ENCODE measurements at places on chromosomes 2 and 18. TPM values are rescaled to one million over a fixed set of nuclear protein-coding genes. Genes with fewer than 3 reads are reported as not detected.

BOLL gene
- total RNA-seq = not detected

SPEG gene
- total RNA-seq = 13.9 TPM

SP140 gene
- 2.0 TPM for total RNA-seq

BCL11A gene
- total RNA-seq = not detected

GKN2 gene
- not detected for total RNA-seq

ICA1L gene
- total RNA-seq = 1.1 TPM

CHRNG gene
- total RNA-seq = not detected

CAPG gene
- total RNA-seq = 78.8 TPM

DOCK10 gene
- 25.3 TPM for total RNA-seq

CD8A gene
- not detected for total RNA-seq

SCN3A gene
- 0.39 TPM for total RNA-seq

ATP8B1 gene
- total RNA-seq = 39.5 TPM

CAD gene
- total RNA-seq = 12.6 TPM

CASP10 gene
- total RNA-seq = 7.9 TPM

ITGA6 gene
- 47.7 TPM for total RNA-seq

DNA sequence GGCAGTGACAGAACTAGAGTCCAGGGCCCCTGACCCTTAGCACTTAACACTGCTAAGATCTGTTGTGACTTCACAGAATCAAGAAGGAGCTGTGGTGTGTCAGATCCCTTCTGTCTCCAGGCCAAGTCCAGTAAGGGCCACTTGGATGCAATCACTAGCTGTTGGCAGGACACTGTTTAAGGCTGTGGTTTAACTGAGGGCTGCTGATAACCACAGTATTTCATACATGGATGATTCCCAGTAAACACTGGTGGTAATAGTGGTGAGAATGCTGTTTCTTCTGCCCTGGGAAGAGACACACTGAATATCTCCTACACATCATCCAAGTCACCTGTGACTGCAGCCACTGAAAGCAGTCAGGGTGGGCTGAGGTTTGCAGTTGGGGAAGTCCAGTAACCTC lies 77.7 kb upstream of the FBXO11 start:
- DNase-seq = peak; percentile 76

DNA sequence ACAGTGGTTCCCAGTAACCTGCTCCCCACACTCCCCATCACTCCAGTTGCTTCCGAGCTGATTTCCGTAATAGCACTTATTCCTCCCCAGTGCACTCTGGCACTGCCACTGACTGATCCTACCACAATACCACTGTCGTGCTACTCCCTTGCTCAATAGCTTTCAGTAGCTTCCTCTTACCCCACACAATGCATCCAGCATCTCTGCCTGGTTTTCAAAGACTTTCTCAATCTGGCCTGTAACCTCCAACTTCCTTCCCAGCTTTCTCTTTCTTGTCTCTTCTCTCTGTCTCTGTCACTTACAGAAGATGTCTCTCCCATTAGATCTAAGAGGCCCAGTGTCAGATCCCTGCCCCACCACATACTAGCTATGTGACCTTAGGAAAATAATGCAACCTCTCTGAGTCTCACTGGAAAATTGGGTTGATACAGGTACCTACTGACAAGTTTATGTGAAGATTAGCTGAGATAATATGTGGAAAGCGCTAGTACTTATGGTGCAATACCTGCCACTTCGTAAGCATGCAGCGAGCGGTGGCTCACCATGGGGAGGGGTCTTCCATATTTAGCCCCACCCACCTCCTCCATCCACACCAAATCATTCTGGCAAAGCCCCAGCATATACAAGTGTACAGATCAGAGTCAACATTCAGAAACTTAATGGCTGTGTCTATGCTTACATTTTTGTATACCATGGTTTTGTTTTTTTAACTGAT lies 36.7 kb downstream of the SFXN5 start:
- no peak for DNase-seq

- peak; percentile 61 for DNase-seq
Observed at GRCh38 chr2:10097352-10098148, 17.3 kb upstream of the CYS1 start.

DNA sequence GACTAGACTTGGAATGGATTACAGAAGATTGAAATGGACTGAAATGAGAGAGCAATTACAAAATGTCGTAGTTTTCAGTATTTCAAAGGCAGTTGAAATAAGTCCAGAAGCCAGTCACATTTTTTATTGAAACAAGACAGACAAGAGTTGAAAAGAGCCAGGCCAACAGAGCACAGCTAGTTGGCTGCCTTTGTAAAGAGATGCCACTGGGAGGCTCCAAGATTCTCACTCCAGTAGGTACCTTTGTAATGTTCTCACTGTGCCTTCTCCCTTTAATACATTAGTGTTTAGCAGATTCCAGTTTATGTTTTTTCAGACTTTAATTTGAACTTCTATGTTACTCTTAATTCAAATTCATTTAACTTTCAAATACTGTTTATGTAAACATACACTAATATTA lies 234.8 kb downstream of the DSEL start:
- no peak for DNase-seq

DNA sequence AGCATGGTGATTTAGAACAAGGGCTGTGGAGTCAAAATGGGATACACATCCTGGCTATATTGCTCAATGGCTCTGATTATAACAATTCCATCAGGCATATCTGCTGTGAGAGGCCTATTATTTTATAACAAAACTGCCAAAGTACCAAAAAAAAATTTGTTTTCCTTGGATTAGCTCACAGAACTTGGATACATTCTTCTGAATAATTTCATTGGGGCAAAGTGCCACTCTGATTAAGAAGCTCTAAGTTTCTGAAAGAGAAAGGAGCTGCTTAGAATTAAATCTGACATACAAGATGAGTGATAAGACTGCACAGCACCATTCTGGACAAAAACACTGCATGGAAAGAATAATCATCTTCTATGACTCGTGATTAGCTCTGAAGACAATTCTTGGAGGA lies 85.7 kb downstream of the SMC6 start:
- no peak for DNase-seq

DNA sequence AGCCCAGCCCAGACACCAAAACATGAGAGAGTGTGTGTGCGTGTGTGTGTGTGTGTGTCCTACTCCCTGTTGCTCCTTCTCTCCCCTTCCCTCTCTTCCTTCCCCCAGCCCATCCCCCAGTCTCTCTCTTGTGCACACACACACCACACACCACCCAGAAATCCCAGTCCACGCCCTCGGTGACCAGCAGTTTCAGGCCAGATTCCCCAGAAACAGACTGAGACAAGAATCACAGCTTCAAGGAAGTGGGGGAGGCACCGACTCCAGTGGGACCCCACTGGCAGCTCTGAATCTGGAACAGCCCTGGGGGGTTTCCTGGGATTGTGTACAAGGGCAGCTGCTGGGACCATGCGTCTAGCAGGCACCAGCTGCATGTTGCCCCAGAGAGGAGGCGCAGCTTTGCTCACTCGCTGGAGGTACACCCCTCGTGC lies 113.5 kb downstream of the NDUFA10 start:
- no peak for DNase-seq

GRCh38 chr2:200226451-200227426 lies 79.8 kb upstream of the SPATS2L start:
- DNase-seq = no peak

- no peak for DNase-seq
Observed at GRCh38 chr18:72171596-72171995, 372.5 kb downstream of the CBLN2 start.

DNA sequence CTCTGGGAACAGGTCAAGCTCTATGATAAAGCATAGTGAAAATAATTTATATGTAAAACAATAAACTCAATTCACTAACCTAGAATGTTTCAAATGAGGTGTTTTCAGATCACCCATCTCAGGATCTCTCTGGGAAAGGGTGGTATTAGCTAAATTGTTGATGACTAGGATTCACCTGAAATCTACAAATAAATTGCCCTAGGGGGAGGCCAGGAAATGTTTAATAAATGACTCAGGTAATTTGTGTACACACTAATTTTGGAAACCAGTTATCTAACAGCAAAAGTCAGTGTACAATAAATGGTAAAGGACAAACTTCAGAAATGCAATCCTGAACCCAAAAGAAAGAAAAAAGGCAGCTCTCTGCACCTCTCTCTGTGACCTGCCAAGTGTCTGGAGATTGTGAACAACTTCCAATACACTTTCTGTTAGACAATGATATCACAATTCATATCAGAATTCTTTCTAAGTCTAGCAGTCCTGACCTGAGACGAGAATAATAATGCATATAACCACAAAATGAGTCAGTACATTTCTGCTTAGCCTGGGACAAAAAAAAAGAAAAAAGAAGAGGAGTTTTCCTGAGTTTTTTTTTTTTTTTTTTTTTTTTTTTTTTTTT lies 760.0 kb downstream of the EPHA4 start:
- DNase-seq = peak; percentile 85

- no peak for DNase-seq
Observed at GRCh38 chr2:130336877-130337734, 5.6 kb upstream of the IMP4 start.

Data from M059J (cell line).